ENCODE measurements at places on chromosomes 11 and 22.

GRCh38 chr22:44305455-44305854 is 7.3 kb downstream of the SHISAL1 start:
- DNase-seq, result no peak

GRCh38 chr22:41085842-41086241 is 6.5 kb upstream of the EP300 start:
- no peak for DNase-seq

- DNase-seq, result no peak
These were observed 54.6 kb downstream of the SLC36A4 start for GRCh38 chr11:93143186-93143585.

DNA sequence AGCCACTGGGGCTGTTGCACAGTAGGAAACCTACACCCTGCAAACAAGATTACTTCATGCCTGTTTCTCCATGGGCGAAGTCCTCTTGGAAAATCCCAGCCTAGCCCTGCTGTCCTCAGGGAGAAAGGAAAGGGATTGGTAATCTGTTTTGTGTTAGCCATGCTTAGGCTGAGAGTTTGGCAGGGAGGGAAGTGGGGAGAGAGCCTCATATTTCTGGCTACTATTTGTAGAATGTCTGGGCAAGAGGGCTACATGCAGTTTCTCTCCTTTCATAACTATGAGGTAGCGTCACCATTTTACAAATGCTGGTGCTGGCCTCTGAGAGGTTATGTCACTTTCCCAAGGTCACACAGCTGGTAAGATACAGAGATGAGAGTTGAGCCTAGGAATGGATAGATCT is 737 bp upstream of the MFRP start:
- no peak for DNase-seq

DNA sequence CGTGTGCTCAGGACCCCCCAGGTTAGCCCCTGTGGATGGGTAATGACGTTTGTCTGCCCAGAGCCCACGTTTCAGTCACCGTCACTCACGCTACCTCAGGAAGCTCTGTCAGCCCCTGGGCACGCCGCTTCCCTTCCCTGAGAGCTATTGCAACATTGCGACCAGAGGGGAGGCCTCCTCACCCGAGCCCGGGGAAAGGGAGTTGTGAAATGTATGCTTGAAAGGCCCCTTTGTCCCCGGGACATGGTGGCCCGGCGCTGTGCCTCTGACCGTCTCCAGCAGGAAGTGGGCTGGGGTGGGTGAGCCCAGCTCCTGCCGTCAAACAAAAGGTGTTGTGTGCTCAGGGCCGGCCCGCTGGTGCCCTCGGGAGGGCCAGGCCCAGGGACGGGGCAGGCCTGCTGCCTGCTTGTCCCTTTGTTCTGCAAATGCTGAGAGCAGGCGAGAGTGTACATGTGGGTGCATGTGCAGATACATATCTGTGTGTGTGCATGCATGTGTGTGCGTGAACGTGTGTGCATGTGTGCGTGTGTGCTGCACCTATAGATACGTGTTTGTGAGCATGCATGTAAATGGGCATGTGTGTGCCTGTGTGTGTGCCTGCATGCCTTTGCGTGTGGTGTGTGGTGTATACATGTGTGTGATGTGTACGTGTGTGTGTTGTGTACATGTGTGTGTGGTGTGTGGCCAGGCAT is 1125.0 kb downstream of the BRD1 start:
- no peak for DNase-seq

GRCh38 chr11:442611-443081 is 835 bp upstream of the ANO9 start:
- no peak for DNase-seq

DNA sequence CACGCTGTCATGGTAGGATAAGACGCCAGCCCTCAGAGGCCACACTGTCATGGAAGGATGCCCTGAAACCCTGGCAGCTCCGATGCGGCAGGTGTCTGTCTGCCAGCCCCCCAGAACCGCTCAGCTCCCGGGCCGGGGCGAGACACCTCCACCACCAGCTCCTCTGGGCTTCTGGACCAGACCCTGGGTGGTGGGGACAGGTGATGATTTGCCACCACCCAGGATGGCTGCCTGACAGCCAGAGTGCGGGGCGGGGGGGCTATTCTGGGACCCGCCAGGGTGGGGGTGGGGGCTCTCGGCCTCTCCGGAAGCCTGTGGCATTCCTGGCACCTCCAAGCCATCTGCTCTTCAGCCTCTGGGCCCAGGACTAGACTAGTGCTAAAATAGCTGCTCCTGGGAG is 9.4 kb downstream of the PHLDA2 start:
- DNase-seq, result no peak

DNA sequence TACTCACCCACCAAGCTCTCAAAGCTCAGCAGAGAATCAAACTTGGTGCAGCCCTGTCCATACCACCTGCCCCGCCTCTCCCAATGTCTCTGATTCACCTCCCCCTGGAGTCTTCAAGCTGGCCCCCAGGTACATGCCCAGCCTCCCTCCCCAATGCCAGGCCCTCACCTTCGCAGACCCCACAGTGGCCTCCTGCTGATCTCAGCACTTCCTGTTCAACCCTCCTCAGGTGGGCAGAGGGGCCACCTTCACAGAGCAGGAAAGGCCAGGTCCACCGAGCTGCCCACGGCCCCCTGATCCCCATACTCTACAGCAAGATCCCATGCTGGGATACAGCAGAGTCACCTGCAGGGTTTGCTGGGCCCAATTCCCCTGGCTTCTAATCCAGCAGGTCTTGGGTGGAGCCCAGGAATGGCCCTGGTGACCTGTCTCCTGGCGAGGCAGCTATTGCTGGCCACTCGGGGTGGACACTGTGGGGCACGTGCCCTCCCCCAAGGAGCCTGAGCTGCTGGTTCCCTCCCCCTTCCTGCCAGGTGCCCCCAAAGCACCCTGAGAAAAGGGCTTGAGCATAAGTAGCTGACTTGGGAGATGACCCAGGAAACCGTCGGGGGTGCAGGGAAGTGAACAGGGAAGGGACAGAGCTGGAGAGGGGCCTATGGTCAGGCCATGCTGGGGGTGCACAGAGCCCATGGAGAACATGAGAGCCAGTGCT is 150.7 kb downstream of the BRD1 start:
- DNase-seq, result no peak

GRCh38 chr11:106014035-106014434 is 8.0 kb downstream of the MSANTD4 start:
- no peak for DNase-seq

DNA sequence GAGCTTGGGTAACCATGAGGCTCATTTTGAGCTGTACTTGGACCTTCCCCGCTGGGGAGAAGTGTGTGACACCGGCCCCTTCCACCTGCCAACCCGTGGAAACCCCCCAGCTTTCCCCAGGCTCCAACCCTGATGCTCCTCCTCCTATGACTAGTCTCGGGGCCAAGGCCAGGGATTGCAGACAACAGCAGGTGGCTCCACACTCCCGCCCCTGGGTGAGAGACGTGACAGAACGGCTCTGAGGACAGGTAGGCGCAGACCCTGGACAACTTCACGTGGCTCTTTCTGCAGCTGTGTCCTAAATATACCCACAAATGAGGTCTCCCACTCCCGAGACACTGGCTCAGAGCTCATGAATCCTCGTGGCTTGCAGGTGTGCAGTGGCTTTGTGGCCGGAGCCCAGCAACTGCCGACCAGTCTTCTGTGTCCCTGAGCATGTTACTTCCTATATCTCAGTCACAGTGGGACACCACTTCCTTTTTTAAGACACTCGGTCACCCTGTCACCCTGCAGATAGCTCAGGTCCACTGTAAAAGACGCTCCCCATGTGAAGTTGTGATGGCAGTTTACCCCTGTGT is 55.2 kb downstream of the NECTIN1 start:
- peak; percentile 7 for DNase-seq

DNA sequence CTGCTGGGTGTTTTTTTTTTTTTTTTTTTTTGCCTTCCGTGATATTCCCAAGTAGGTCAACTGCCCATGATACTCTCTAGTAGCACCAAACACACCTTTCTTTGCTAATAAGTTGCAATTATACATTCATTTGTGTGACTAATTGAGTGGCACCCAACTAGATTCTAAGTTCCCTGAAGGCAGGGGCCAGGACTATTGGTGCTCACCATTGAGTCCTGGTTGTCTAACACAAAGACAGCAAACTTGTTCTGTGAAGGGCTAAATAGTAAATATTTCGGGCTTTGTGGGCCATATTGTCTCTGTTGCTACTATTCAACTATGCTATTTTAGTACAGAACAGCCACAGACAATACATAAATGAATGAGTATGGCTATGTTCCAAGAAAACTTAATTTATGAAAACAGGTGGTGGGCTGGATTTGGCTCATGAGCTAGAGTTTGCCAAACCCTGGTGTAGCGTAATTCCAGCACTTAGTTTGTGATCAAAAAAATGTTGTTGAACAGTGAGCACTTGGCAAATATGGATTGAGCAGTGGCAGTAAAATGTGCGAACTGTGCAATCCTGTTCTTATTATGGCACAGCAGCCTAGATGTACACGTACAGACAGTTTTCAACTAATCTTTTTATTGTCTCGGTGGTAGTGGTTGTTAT is 11.3 kb downstream of the ENDOD1 start:
- DNase-seq, result no peak

DNA sequence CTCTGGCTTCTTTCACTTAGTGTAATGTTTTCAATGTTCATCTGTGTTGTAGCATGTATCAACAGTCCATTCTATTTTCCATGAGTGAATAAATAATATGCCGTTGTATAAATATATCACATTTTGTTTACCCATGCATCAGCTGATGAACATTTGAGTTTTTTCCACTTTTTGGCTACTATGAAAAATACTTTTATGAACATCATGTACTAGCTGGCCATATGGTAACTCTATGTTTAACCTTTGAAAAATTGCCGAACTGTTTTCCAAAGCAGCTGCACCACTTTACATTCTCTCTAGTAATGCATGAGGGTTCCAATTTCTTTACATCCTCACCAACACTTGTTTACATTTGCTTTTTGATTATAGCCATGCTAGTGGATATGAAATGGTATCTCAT is 59.8 kb upstream of the FAR1 start:
- DNase-seq, result no peak

GRCh38 chr11:69352166-69352565 is 58.2 kb downstream of the MYEOV start:
- DNase-seq, result no peak

DNA sequence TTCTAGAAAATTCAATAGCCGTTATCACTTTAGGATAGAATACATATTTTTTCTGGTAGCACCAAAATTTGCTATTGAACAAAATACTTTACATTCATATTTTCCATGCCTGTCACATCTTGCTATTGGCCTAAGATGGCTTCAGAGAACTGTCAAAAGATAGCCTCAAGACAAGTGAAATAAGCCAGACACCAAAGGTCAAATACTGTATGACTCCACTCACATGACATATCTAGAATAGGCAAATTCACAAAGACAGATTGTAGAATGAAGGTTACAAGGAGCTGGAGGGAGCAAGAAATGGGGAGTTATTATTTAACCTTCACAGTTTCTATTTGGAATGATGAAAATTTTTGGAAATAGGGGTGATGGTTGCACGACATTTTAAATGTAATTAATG is 223.7 kb upstream of the ZC3H12C start:
- no peak for DNase-seq

- no peak for DNase-seq
These were observed 58.2 kb downstream of the COMMD9 start for GRCh38 chr11:36230779-36231699.

GRCh38 chr11:88315981-88316441 is 21.5 kb downstream of the CTSC start:
- DNase-seq, result no peak

GRCh38 chr11:126282361-126282735 is 545 bp upstream of the TIRAP start:
- no peak for DNase-seq

DNA sequence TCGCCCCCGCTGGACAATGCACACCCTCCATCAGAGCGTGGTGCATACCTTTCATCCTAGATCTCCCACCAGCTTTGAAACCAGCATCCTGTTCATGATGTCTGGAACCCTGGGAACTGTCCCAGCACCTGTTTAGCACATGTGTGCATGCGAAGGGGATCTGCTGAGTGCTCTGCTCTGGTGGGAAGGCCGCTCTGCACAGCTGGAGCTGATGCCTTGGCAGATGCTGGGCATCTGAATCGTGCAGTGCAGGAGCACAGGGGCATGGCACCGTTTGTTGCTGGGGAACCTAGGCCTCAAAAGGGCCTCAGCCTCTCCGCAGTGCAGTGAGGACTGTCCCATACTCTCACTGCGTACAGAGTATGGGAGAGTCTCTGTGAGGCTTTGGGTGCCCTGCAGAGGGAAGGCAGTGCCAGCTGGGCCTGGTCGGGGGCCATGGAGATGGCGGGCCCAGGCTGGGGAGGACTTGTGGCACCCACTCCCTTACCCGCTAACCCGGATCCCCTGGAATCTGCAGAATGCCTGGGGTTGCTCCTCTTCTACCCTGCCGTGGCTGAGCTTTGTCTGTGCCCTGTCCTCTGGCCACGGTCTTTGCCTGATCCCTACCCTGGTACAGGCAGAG is 72.9 kb upstream of the ATXN10 start:
- no peak for DNase-seq

- DNase-seq, result peak; percentile 20
These were observed 99.4 kb downstream of the MIAT start for GRCh38 chr22:26756675-26757293.

- no peak for DNase-seq
These were observed 35.2 kb upstream of the FIBIN start for GRCh38 chr11:26958702-26959049.

GRCh38 chr22:48821346-48821690 is 1006.4 kb downstream of the BRD1 start:
- no peak for DNase-seq

DNA sequence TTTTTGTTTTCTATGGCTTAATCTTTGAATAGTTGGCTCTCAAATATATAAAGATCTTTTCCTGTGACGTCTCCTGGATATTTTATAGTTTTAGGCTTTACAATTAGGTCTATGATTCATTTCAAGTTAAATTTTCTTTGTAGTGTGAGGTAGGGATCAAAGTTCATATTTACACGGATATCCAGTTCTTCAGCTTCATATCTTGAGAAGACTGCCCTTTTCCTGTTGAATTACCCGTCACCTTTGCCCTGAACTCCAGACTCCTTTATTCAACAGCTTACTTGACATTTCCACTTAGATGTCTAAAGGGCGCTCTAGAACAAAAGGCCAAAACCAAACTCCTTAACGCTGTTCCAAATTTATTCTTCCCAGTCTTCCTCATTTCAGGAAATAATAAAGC is 51.7 kb downstream of the TTC17 start:
- DNase-seq, result no peak

Measured in stimulated activated CD4-positive, alpha-beta T cell treated with anti-CD3 and anti-CD28 coated beads, Interleukin-1b, Interleukin-23, amount 100 ng/mL, for 1 hour (primary cell).